SK-N-SH (cell line): ENCODE measurements at places on chromosomes 12 and 14. TPM values are rescaled to one million over a fixed set of nuclear protein-coding genes. Genes with fewer than 3 reads are reported as not detected.
A peak's percentile ranks its signal among the peaks of the same experiment; 100 is the strongest.

- no peak for DNase-seq
These were observed 798 bp downstream of the CELA1 start for GRCh38 chr12:51345681-51346080.

DNA sequence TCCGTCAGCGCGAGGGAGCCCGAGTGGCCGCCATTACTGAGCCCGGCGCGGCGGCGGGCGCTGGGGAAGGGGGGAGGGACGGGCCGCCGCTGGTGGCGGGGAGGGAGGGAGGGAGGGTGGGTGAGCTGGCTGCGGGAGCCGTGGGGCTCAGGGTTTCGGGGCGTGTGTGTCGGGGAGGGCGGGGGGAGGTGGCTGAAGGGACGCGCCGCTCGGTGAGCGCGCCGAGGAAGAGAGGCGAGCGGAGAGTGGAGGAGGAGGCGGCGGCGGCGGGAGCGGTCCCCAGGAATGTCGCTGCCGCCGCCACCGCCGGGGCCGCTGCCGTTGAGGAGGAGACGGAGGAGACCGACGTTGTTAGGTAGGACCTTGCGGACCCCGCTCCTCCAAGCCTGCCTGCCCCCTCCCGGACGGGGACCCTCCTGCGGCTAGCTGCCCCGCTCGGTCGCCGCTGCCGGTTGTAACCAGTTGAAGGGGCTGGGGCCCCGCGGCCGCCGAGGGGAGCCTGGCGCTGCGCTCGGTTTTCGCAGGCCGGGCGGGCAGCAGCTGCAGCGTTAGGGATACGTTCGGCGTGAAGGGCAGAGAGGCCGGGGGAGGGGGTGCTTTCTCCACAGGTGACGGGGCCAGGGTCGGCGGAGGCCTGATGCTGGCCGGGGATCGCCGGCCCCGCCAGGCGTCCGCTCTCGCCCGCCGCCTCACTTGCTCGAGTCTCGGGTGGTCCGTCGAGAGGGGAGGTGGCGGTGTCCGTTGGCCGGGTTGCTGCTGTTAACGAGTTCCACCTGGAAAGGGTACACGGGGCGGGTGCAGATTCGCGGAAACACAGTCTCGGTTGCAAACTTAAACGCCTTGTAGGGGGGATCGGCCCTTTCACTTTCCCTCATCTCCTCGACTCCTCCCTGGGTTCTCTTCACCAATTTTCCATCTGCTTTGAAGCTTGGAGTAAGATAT lies at the start of gene ARHGAP5:
TSS of gene ARHGAP5 (plus strand) at position 224 of the 942 bp plus-strand sequence. CDS start 13,366 bp downstream, outside the sequence.
- DNase-seq: peak; percentile 76

- peak; percentile 12 for DNase-seq
These were observed 290.7 kb downstream of the NPAS3 start for GRCh38 chr14:33229269-33229929.

DNA sequence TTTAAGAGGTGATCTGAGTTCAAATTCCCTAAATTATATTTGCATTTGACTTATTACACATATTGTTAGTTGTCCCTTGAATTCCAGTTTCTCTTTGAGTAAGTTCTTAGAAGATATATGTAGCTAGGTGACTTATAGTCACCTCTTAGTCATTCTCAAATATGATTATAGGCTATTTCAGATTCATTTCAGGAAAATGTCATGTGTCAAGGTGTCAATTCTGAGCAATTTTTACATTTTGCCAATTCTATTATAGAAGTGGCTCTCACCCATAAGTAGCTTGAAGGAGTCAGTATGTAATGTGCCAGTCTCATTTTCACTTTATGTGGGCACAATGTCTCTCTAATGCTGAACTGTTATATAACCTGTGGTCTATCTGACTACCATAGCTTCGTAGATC lies 623.4 kb downstream of the DIO2 start:
- no peak for DNase-seq

DNA sequence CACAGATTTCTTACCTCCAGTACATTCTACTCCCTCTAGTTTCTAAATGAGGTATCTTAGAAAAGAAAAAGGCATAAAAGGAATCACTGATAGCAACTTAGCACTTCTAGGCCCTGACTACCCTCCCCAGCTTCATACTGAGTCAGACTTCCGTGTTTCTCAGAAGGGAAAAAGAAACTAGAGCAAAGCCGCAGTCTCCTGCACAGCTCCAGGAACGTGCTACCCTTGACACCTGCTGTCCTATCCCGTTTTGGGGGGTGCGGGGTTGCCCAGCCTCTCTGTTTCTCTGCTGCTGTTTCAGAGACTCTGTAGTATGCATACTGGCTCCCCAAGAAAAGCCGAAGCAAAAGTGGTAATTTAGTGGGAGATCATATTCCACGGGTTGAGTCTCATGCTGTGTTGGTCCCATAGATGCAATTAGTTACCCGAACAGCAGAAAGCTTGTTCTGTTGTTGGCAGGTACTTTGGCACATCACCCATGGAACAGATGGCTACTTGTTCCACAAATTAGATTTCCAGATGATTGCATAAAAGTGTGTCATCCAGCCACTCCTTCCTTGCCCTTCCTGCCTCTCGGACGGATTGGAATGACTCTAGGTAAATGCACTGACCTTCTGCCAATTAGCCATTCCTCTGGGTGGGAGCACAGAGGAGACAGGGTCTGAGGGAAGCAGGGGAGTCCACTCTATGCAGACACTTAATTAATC lies 438.1 kb downstream of the FUT8 start:
- peak; percentile 23 for DNase-seq

GRCh38 chr12:68905733-68906132 lies 27.2 kb downstream of the CPM start:
- no peak for DNase-seq

- no peak for DNase-seq
These were observed 176.4 kb downstream of the STXBP6 start for GRCh38 chr14:24873551-24873950.

DNA sequence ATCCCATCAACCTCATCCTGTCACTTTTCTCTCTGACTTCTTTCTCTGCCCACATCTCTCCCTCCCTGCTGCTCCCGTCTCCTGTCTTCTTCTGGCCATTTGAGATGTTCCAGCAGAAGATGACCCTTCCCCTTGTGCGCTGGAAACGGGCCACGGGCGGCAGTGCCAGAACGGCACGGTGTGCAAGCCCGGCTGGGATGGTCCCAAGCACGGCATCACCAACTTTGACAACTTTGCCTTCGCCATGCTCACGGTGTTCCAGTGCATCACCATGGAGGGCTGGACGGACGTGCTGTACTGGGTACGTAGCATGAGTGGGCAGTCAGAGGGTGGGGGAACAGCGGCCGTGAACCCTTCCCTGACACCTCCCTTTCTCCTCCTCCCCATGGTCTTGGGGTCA lies 301.7 kb upstream of the FKBP4 start:
- no peak for DNase-seq

- DNase-seq: no peak
These were observed 439.0 kb downstream of the SOX5 start for GRCh38 chr12:23510484-23510883.

DNA sequence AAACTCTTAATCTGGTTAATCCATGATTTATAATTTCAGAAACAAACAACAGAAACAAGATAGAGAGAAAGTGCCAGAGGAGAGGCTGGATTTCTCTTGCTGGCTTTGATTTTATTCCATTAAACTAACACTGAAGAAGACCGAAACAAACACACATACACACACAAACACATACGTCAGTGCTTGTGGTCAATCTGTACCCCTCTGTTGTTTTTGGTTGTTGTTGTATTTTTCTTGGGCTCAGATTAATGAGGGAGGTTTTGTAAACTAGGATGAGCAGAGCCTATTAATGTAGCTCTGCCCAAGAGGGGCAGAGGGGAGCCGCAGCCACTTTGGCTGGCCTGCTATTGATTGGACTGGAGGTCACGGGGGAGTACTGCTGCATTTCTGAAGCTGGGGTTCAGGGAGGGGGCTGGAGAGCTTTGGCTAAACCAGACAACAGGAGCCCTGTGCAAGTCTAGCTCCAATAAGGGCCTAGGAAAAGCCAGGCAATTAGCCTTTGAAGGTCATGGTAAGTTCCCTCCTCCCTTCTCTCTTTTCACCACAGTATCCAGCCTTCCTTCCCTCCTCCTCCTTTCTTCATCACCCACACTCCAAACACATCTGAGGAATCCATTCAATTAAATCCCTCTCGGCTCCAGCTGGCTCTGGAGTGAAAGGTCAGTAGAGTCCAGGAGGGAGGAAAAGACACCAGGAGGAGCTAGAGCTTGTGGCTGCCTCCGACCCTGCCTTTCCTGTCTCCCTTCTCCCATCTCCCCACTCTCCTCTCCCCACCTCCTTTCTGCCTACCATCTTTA lies 344.1 kb upstream of the LMO3 start:
- no peak for DNase-seq

The TAS2R42 gene
- polyA plus RNA-seq: not detected in 2 replicates

The YEATS4 gene
- polyA plus RNA-seq: 11.4 and 13.2 TPM in 2 replicates

The KCNH5 gene
- not detected in 2 replicates for polyA plus RNA-seq

The VPS37B gene
- polyA plus RNA-seq: 20.9 and 41.1 TPM in 2 replicates

The PCED1B gene
- polyA plus RNA-seq: 0.08 and 0.21 TPM in 2 replicates

The SLC38A4 gene
- 66.7 and 89.3 TPM in 2 replicates for polyA plus RNA-seq

The KLHL42 gene
- polyA plus RNA-seq: 11.7 and 18.5 TPM in 2 replicates

The IQSEC3 gene
- polyA plus RNA-seq: 0.02 and 0.08 TPM in 2 replicates

The GYS2 gene
- polyA plus RNA-seq: 0.02 TPM in 1 of 2 replicates, not detected in the other

The PAH gene
- polyA plus RNA-seq: not detected in 2 replicates
